ENCODE measurements at places on chromosomes 6 and 20. TPM values are rescaled to one million over a fixed set of nuclear protein-coding genes. Genes with fewer than 3 reads are reported as not detected.

- no peaks in the 10 kb centered on the region for H3K36me3 ChIP-seq
- H3K27ac ChIP-seq, result no peak overlapping the region
- H3K4me1 ChIP-seq, result no peaks in the 10 kb centered on the region
- DNase-seq, result no peak
- H3K4me3 ChIP-seq, result no peak overlapping the region
Measured at GRCh38 chr6:100179576-100179975, 185.6 kb upstream of the MCHR2 start.

DNA sequence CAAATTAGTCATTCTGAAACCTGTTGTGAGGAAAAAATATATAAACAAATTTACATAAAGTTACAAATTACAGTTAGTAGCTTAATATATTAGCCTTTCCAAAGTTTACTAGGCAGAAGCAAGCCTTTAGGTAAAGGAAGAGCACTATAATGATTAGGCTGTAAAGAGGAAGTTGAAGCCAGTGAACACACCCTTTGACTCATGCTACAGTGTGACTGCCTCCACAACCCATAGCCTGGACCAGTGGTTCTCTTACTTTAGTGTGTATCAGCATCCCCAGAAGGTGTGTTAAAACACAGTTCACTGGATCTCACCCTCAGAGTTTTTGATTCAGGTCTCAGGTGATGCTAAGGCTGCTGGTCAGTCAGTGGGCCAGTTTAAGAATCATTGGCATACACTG, 91.4 kb upstream of the DEFB112 start:
- no peak for DNase-seq
- H3K36me3 ChIP-seq, result no peaks in the 10 kb centered on the region
- no peaks in the 10 kb centered on the region for H3K4me1 ChIP-seq
- H3K4me3 ChIP-seq, result no peak overlapping the region

GRCh38 chr20:23153696-23154341, 67.7 kb upstream of the CD93 start:
- no peaks in the 10 kb centered on the region for H3K27me3 ChIP-seq
- H3K36me3 ChIP-seq, result no peaks in the 10 kb centered on the region
- H3K4me1 ChIP-seq, result no peaks in the 10 kb centered on the region
- no peak for DNase-seq
- H3K27ac ChIP-seq, result no peak overlapping the region

- no peak overlapping the region for H3K27ac ChIP-seq
- no peaks in the 10 kb centered on the region for H3K36me3 ChIP-seq
- no peak for DNase-seq
- H3K4me1 ChIP-seq, result no peaks in the 10 kb centered on the region
- no peak overlapping the region for H3K4me3 ChIP-seq
Measured at GRCh38 chr6:155561257-155561965, 105.8 kb upstream of the NOX3 start.

- no peak for DNase-seq
- H3K27ac ChIP-seq, result peak overlapping the region; percentile 79
- H3K36me3 ChIP-seq, result no peaks in the 10 kb centered on the region
- no peak overlapping the region for H3K4me3 ChIP-seq
- H3K4me1 ChIP-seq, result no peaks in the 10 kb centered on the region
Measured at GRCh38 chr20:25297141-25297905, 49.4 kb downstream of the PYGB start.

GRCh38 chr20:60138256-60139220, 180.3 kb downstream of the CDH26 start:
- peak overlapping the region; percentile 38 for H3K27ac ChIP-seq
- no peaks in the 10 kb centered on the region for H3K4me1 ChIP-seq
- H3K4me3 ChIP-seq, result peak overlapping the region; percentile 27
- H3K27me3 ChIP-seq, result no peaks in the 10 kb centered on the region
- no peaks in the 10 kb centered on the region for H3K36me3 ChIP-seq

- no peaks in the 10 kb centered on the region for H3K4me1 ChIP-seq
- H3K27me3 ChIP-seq, result no peaks in the 10 kb centered on the region
- no peak for DNase-seq
- H3K4me3 ChIP-seq, result no peak overlapping the region
- no peaks in the 10 kb centered on the region for H3K36me3 ChIP-seq
Measured at GRCh38 chr6:95099410-95099809, 477.9 kb upstream of the MANEA start.

DNA sequence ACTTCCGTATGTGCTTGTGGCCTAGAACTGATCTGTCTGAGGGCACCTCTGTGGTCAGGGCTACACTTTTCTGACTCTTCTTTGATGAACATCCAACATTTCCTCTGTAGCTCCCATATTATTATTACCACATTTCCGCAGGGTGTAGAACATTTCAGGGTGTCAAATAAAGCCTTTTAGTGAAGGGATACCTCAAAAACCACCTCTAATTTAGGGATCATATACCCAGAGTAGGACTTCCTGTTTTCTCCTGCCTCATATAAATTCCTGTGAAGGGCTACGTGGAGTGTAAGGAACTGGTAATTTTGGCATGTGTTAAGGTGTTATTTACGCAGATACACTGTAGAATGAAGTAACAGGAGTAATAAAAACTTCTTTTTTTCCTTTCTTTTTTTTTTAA, 5.5 kb upstream of the MUC22 start:
- no peaks in the 10 kb centered on the region for H3K4me1 ChIP-seq
- H3K27ac ChIP-seq, result no peak overlapping the region
- H3K36me3 ChIP-seq, result no peaks in the 10 kb centered on the region
- no peaks in the 10 kb centered on the region for H3K27me3 ChIP-seq

DNA sequence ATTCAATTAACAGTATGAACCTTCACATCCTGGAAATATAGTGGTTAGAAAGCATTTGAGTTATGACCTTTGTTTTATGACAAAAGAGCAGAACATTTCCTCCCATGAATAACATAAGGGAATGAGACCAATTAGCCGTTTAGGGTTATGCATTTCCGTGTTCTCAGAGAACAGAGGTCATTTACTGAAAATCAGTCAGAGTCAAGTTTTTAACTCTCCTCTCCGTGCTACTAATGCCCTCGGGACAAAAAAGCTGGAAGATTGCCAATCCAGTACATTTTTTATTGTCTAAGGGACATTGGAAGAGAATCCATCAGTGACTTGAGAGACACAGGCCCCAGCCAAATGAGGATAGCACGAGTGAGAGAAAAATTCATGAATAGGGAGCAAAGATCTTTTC, 632.7 kb downstream of the RFPL4B start:
- peak overlapping the region; percentile 13 for H3K27ac ChIP-seq
- H3K4me3 ChIP-seq, result no peak overlapping the region
- DNase-seq, result no peak
- no peaks in the 10 kb centered on the region for H3K36me3 ChIP-seq

- no peaks in the 10 kb centered on the region for H3K27me3 ChIP-seq
- no peak overlapping the region for H3K4me3 ChIP-seq
- H3K36me3 ChIP-seq, result no peaks in the 10 kb centered on the region
- DNase-seq, result no peak
- H3K27ac ChIP-seq, result no peak overlapping the region
- no peaks in the 10 kb centered on the region for H3K4me1 ChIP-seq
Measured at GRCh38 chr6:12507636-12508035, 208.9 kb upstream of the PHACTR1 start.

- no peaks in the 10 kb centered on the region for H3K36me3 ChIP-seq
- H3K4me3 ChIP-seq, result no peak overlapping the region
- peak; percentile 19 for DNase-seq
Measured at GRCh38 chr6:141195251-141195832, 937.4 kb upstream of the GJE1 start.

- H3K4me3 ChIP-seq, result no peak overlapping the region
- H3K4me1 ChIP-seq, result no peaks in the 10 kb centered on the region
- no peaks in the 10 kb centered on the region for H3K36me3 ChIP-seq
- no peak for DNase-seq
- no peak overlapping the region for H3K27ac ChIP-seq
- no peaks in the 10 kb centered on the region for H3K27me3 ChIP-seq
Measured at GRCh38 chr6:144075187-144075586, 20.2 kb downstream of the SF3B5 start.

DNA sequence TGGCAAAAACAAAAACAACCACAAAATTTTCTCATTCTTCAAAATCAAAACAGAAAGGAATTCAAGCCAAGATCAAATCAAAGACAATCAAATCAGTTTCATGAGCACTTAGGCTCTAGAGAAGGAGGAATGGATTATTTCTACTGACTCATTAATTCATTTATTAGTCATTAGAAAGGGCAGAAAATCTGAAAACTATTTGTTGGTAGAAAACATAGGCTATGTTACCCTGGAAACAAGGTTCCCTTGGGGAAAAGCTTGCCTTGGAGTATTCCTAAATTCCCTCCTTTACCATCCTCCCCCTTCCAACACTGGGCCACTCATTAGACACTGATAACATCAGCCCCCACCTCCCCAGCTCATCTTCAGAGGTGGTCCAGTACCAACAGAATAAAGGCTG, 17.5 kb downstream of the KIF16B start:
- no peak overlapping the region for H3K4me3 ChIP-seq
- no peak for DNase-seq
- no peak overlapping the region for H3K27ac ChIP-seq
- H3K27me3 ChIP-seq, result no peaks in the 10 kb centered on the region
- no peaks in the 10 kb centered on the region for H3K4me1 ChIP-seq

DNA sequence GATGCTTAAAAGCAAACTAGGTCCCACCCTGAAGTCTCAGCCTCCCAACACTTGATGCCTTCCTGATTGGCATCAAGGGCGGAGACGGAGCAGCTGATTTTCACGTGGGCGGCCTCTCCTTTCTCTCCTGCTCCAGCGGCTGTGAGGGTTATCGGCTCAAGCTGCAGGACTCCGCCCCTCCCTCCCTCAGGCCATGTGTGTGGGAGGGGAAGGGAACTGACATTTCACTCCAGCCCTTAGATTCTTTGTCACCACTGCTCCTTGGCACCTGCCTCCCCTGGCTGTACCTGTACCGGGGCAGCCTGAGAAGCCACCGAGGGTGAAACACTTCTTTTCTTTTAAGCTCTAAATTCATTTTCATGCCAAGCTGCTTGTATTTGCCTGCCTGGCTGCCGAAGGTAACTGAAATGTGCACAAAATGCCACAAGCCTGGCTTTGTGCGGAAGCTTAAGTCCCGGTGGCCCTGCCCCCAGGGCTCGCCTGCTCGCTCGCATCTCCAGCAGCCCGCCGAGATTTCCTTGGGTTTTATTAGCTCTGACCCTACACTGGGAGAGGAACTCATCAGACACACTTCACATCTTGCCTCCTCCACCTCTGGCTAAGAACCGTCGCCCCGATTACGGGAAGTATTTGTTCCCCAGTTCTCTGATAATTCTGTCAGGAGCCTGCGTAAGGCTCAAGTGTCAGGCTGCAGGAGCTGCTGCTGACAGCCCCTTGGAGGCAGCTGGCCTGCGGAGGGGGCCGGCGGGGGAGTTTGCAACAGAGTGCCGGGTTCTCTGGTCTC, 9.6 kb upstream of the CPNE5 start:
- no peaks in the 10 kb centered on the region for H3K4me1 ChIP-seq
- no peaks in the 10 kb centered on the region for H3K36me3 ChIP-seq
- no peaks in the 10 kb centered on the region for H3K27me3 ChIP-seq
- peak overlapping the region; percentile 29 for H3K4me3 ChIP-seq
- H3K27ac ChIP-seq, result peak overlapping the region; percentile 23
- peak; percentile 74 for DNase-seq

DNA sequence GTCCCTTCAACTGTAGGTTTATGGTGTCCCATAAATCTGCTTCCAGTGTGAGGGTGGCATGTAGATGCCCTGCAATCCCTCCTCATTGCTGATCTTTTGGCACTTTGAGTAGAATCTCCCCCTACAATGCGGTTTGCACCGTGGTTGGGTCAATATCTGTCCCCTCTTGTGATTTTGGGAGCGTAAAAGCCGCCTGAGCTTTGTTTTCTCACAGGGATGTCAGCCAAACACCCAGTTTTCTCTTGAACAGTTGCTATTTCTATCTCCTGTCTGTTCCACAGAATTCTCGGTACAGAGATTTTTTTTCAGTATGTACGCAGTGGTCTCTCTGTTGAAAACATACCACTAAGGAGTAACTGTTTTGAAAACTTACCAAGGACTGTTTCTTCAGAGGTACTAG, 21.8 kb downstream of the CDS2 start:
- no peaks in the 10 kb centered on the region for H3K27me3 ChIP-seq
- no peak overlapping the region for H3K4me3 ChIP-seq
- H3K36me3 ChIP-seq, result no peaks in the 10 kb centered on the region

DNA sequence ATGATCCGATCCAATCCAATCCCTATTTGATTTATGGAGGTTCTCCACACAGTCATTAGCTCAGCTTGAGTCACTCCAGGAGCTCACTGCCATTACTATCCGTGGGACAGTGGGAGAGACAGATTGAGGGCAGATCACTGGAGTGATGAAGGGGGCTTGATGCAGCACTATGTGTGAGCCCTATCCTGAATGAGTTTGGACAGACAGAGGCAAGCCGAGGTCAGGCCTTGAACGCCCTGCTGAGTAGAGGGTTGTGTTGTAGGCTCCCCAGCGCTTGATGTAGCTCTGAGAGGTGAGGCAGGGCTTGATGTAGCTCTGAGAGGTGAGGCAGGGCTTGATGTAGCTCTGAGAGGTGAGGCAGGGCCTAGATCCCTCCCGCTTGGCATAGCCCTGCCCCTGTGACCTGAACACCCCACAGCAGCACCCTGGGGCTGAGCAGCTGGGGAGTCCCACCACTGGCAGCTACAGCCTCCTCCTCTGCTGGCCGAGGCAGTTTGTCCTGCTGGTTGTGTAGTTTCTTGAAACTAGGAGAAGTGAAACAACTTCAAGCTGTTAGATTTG, 58.7 kb downstream of the ZFAND3 start:
- no peaks in the 10 kb centered on the region for H3K27me3 ChIP-seq
- no peak overlapping the region for H3K27ac ChIP-seq
- no peak for DNase-seq
- H3K4me1 ChIP-seq, result no peaks in the 10 kb centered on the region
- H3K4me3 ChIP-seq, result no peak overlapping the region

DNA sequence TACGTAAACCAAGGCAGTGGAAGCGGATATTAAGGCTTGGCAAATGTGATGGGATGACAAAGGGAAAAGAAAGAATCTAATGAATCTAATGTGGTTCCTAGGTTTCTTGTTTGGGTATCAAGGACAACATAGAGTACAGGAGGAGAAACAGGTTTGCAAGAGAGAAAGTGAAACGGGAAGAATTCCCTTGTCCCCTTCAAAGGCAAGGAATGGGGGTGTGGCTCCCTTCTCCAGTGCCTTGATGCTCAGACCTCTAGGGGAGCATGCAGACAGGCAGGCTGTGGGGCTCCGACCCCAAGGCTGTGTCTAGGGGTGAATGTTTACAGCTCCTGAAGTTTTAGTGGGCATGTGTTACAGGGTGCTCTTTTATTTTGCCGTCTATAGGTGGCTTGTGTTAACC, 317.5 kb upstream of the HSF2 start:
- no peaks in the 10 kb centered on the region for H3K4me1 ChIP-seq
- no peak for DNase-seq
- H3K27me3 ChIP-seq, result no peaks in the 10 kb centered on the region
- H3K27ac ChIP-seq, result no peak overlapping the region

- H3K4me1 ChIP-seq, result peaks cover 9% of the 10 kb centered on the region
- H3K27ac ChIP-seq, result peak overlapping the region; percentile 52
- DNase-seq, result no peak
- H3K4me3 ChIP-seq, result no peak overlapping the region
Measured at GRCh38 chr6:43718387-43719105, 31.0 kb upstream of the MRPS18A start.

DNA sequence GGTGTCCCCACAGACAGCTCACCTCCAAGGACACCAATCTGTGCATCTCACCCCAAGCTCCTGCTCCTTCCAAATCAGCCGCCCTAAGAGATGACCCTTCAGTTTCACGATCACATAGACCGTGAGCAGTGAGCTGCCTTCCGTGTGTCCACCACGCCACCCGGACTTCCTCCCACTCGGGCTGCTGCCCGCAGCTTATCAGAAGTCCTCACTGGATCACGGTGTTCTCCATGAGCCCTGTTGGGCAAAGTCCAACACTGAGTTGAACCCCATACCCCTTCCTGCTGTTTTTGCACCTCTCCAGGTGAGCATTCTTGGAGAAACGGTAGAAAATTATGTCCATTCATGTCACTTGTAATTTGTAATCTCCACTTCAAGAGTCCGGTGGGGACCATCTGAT, 234.4 kb downstream of the SMOC2 start:
- no peaks in the 10 kb centered on the region for H3K4me1 ChIP-seq
- no peak overlapping the region for H3K4me3 ChIP-seq

Gene C6orf141
- 9.4 TPM for total RNA-seq

Gene KHDRBS2
- total RNA-seq, result not detected

Gene MMP24
- 2.5 TPM for total RNA-seq

Gene MYH7B
- total RNA-seq, result 0.66 TPM

Data from breast epithelium (tissue), 4 donors.